Right cardiac atrium (tissue), 5 donors: ENCODE measurements at places on chromosomes 5 and 9. TPM values are rescaled to one million over a fixed set of nuclear protein-coding genes. Genes with fewer than 3 reads are reported as not detected.

DNA sequence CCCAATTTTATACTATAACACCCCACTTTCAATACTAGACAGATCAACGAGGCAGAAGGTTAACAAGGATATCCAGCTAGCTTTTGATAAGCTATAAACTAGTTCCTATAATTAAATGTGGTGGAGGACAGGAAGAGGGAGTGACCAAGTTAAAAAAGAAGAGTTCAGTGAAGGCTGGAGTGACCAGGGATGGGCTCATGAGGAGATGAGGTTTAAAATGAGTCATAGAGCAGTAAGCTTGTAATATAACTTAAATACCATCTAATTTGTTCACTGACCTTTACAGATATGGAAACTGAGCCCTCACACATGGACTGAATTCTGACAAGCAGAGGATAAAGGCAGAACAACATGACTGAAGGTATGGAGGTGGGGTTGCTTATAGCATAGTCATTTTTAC lies 284.5 kb downstream of the SPATA31D1 start:
- no peak for DNase-seq

GRCh38 chr5:14831006-14831338 lies 40.6 kb downstream of the ANKH start:
- DNase-seq: no peak

The SOX30 gene
- 0.34 TPM for total RNA-seq

The C5orf63 gene
- total RNA-seq: 8.7 TPM

GRCh38 chr5:84715091-84715490 lies 330.4 kb upstream of the EDIL3 start:
- DNase-seq: no peak

The PLK2 gene
- 75.5 TPM for total RNA-seq

The NDUFB6 gene
- 120 TPM for total RNA-seq

DNA sequence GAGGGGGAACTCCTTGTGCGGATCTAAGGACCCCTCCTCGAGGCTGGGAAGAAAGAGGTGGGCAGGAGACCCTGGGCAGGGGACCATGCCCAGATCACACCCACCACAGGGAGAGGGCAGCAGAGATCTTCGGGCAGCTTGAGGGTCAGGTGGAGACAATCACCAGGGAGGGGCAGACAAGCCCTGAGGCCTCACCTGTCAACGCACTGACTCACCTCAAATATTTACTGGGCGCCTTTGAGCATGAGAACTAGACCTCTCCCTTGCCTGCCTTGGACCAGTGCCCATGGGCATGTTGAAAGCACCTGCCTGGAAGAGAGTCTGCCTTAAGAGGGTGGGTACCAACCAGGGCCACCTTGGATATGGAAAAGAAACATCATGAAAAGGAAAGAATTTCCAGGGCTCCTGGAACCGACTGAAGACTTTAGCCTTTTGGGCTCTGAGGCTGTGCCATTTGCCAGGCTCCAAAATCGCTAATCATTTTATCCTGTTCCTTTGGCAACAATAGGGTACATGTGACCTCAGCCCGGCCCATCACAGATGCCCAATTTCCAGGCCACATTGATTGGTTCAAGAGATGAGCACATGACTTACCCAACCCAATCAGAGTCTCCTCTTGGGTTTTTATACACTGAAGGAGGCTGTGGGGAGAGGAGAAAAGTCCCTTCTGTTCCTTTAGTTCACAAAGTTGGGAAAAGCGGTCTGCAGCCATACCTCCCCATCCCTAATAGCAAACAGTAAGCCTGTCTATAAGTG lies 10.4 kb upstream of the SPINK4 start:
- DNase-seq: no peak

The SLC27A6 gene
- total RNA-seq: 29.7 TPM

The GRXCR2 gene
- 8.0 TPM for total RNA-seq

DNA sequence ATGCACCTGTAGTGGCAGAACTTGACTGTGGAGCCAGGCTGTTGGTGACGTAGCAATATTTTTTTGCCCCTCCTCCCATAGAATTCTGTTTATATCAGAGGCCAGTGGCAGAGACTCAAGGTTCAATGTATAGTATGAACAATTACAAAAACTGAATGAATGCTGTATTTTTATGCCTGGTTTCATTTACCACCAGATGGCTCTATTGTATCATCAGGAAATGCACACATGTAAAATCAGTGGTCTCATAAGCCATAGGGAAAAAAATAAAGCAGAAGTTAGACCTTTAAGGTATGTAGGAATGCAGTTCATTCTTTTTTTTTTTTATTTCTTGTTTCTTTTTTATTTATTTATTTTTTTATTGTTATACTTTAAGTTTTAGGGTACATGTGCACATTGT lies 43.6 kb downstream of the CCDC192 start:
- no peak for DNase-seq

DNA sequence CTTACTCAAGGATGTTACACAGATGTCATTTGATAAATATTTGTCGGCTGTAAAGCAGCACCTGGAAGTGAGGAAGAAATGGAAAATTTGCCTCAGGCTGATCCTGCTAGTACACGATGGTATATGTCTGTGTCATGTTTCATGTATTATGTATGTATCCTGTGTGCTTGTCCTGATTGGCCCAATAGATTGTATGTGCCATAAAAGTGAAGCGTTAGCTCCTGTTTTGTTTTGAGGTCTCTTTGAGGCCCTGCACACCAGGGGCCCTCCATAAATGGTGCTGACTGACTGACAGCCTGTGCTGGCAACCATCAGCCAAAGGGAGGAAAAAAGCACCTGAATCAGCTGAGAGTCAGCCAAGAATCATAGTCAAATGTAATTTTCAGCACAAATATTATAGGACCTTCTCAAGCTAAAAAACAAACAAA lies 11.8 kb upstream of the LNPEP start:
- DNase-seq: no peak

DNA sequence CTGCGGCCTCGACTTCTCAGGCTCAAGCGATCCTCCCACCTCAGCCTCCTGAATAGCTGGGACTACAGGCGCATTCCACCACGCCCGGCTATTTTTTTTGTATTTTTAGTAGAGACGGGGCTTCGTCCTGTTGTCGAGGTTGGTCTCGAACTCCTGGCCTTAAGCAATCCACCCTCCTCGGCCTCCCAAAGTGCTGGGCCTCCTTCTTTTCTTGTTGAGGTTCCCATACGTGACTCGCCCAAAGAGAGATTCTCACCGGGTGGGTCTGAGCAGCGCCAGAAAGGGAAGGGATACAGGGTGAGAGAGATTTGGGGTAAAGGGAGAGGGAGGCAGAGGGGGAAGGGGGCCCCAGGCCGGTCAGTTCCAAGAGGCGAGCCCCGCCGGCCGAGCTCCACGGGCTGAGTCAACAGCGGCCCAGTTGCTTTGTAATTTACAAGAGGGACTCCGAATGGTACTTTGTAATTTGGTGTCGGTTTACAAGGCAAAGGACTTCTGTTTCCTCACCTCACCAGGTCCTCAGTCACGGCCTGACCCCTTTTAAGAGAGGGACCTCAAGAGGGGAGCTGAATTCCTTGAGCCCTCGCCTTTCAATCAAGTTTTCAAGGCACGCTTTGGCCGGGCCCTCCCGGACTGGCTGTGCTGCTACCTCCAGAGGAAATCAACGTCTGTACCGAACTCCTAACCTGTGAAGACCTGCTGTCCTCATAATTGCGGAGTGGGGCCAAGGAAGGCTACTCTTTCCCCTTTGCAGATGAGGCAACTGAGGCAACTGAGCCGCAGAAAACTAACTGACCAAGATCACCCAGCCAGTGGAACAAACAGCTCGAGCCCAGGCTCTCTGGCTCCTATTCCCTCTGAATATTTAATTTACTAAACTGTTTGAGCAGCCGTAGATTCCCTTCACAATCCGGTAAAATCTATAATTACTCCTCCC lies 3.3 kb upstream of the DMRT2 start:
- no peak for DNase-seq

DNA sequence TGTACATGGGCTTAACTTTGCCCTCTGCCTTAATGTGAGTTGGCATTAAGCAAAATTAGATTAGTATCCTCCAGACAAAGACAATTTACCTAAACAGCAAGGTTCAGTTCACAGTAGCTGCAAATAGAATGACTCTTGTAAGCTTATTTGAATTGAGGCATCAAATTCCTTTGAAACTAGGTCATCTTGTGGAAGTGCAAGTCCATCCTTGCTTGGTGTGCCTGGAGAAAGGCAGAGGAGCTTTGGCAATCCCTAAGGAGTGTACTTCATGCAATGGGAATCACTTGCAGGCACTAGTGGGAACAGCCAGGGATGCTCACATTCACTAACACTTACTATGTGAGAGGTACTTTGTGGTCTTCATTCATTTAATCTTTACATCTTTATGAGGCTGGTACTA lies 118.3 kb downstream of the DRD1 start:
- no peak for DNase-seq

DNA sequence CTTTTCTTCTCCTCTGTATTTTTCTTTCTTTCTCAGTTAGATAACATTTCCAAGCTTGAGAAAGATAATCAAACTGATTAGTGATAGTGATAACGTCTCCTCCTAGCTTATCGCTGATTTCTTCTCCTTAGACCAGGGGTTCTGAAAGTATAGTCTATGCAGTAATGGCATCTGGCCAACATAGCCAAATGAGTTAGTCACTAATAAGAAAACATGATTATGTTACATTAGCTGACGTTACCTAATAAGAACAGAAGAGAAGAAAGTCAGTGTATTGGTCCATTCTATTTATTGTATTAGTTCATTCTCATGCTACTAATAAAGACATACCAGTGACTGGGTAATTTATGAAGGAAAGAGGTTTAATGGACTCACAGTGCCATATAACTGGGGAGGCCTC lies 111.2 kb downstream of the STRBP start:
- no peak for DNase-seq

DNA sequence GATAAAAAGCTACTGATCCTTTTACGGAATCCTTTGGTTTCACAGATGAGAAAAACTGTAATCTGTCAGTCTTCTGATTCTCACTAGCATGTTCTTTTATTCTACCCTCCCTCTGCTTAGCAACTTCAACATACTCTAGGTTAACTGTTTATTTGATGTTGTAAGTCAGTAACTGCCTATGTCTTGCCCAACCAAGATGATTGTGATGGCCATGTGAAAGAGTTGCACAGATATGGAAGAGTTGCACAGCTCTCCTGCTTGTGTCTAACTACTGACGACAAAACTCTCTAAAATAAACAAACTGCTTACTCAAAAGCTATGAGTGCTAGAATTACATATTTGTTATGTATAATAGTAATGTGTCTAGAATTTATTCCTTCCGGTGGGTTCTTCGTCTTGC lies 227.3 kb upstream of the DAB2 start:
- DNase-seq: no peak

- no peak for DNase-seq
Measured at GRCh38 chr9:69420611-69421270, 95.7 kb downstream of the ENTREP1 start.

DNA sequence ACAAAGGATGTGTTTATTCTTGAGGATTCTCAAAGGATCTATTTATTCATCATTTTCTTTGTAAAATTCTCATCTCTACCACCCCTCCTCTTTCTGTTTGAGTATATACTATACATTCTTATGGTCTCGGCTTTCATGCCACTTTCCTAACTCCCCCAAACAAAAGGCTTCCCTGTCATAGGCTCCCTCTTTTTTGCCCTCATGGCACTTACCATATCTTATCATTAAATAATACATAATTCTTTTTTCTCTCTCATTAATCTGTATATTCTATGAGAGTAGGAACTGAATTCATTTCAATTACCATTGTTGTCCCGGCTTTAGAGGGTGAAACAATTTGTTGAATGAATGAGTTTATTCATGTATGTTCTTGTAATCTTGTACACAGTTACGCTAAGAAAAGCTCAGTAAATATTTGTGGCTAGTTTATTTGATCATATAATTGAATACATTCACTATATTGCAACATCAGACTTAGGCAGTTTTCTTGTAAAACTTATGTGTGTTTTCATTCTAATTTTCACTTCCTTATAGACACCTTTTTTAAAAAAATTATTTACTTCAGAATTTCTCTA lies 254.6 kb downstream of the EDIL3 start:
- DNase-seq: no peak

GRCh38 chr9:120890320-120891244 lies 13.6 kb upstream of the PHF19 start:
- DNase-seq: peak; percentile 75

DNA sequence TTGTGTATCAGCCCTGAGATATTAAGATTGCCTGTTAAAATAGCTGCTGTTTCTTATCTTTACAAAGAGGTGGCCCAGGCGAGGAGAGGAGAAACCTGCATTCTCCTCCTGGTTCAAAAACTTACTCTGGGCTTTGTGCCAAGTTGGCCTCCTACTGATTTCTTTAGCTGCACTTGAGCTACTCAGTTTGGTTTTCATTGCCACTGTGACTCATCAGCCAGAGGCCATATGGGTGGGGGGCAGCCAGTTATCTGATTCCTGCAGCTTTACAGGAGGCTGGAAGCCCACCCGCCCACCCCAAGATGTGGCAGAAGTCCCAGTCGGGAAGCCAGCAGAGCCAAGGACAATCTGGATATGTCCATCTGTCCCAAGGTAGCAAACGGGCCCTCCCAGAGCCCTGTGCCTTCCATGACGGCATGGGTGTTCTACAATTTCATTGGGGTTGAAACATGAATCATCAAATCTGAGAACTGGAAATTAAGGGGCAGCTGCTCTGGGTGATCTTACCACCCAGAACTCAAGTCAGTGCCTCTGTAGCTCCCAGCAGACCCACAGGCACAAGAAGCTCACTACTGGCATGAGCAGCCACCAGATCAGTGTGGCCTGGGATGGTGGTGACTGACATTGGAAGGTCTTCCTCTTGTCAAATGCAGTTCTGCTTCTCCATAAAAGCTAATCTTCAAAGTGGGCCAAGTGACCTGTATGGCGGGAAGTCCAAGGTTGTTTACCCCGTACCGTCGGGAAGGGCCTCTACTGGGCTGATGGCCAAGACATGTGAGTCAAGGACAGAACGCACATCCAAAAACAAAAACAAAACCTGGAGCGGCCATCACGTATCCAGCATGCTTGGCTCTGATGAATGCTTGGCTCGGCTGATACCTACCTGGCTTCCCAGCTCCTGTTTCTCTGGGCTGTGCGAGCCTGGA lies 15.6 kb downstream of the FCN2 start:
- DNase-seq: peak; percentile 69

The SLIT3 gene
- total RNA-seq: 188 TPM

- peak; percentile 87 for DNase-seq
Measured at GRCh38 chr9:133113163-133113948, 7.7 kb downstream of the RALGDS start.

- peak; percentile 92 for DNase-seq
Measured at GRCh38 chr5:134145779-134146581, 30.8 kb downstream of the SKP1 start.

The CD274 gene
- 8.8 TPM for total RNA-seq

DNA sequence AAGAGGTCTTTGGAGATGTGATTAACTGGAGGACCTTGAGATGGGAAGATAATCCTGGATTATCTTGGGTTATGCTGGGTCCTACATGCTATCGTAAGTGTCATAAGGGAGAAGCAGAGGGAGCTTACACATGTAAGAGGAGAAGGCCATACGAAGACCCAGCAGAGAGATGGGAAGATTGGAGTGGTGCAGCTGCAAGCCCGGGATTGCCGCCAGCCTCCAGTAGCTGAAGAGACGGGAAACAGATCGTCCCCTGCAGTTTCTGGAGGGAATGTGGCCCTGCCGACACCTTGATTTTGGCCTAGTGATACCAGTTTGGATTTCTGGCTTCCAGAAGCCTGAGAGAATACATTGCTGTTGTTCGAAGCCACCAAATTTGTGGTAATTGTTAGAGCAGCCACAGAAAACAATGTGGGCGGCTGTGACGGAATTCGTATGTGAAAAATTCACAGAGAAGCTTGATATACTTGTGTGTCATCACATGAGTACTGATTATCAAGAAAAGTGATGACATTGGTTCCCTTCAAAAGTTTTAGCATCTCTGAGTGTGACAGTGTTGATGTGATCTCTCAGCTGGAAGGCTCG lies 86.9 kb downstream of the CYFIP2 start:
- DNase-seq: no peak
